ENCODE measurements at places on chromosomes 7 and 10. TPM values are rescaled to one million over a fixed set of nuclear protein-coding genes. Genes with fewer than 3 reads are reported as not detected.

Gene CYP2E1
- 0.26 TPM for total RNA-seq

Gene PDE1C
- total RNA-seq: 2.5 TPM

Gene IQUB
- total RNA-seq: 0.06 TPM

Gene DLX6
- total RNA-seq: not detected

Gene LRRD1
- total RNA-seq: not detected

Gene NXPH1
- not detected for total RNA-seq

Gene PLEKHS1
- total RNA-seq: 0.06 TPM

Gene TUBB8
- 0.05 TPM for total RNA-seq
